ENCODE measurements at places on chromosomes 3 and 15.

- no peak for DNase-seq
These were observed 9.7 kb downstream of the SLTM start for GRCh38 chr15:58923696-58924300.

GRCh38 chr3:159766563-159767185 is 222.0 kb upstream of the IL12A start:
- no peak for DNase-seq

- DNase-seq: no peak
These were observed 252.8 kb downstream of the CLSTN2 start for GRCh38 chr3:140187656-140188221.

DNA sequence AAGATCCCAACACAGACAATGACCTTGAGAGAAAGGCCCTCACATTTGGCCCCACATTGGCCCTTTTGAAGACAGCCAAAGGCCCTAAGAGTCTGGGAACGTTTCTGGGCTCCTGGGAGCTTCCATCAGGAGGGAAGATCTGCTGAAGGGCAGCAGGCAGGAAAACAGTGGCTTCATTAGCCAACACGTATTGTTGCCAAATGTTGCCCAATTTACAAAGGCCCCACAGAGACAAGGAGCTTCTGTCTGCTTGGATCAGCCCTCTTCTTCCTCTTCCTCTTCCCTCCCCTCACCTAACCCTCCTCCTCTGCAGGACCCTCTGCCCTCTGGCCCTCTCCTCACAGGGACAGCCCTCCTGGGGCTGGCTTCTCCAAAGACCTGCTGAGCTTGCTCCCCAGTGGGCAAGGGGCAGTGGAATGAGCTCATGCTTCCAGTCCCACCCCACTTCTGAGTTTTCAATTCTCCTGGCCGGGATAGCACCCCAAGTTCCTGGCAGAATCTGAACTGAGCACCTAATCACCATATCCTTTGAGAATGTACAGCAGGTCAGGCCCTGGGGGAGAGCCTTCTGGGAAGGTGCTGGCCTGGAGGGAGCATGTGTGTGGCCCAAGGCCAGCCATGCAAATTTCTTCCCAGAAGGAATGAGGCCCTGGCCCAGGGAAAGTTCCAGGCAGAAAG is 5.1 kb upstream of the LTF start:
- DNase-seq: no peak

GRCh38 chr15:70240082-70240481 is 142.4 kb upstream of the TLE3 start:
- no peak for DNase-seq

GRCh38 chr3:50213373-50213772 is 8.3 kb downstream of the SLC38A3 start:
- no peak for DNase-seq

- DNase-seq: no peak
These were observed 34.9 kb downstream of the GRIP2 start for GRCh38 chr3:14505001-14505802.

DNA sequence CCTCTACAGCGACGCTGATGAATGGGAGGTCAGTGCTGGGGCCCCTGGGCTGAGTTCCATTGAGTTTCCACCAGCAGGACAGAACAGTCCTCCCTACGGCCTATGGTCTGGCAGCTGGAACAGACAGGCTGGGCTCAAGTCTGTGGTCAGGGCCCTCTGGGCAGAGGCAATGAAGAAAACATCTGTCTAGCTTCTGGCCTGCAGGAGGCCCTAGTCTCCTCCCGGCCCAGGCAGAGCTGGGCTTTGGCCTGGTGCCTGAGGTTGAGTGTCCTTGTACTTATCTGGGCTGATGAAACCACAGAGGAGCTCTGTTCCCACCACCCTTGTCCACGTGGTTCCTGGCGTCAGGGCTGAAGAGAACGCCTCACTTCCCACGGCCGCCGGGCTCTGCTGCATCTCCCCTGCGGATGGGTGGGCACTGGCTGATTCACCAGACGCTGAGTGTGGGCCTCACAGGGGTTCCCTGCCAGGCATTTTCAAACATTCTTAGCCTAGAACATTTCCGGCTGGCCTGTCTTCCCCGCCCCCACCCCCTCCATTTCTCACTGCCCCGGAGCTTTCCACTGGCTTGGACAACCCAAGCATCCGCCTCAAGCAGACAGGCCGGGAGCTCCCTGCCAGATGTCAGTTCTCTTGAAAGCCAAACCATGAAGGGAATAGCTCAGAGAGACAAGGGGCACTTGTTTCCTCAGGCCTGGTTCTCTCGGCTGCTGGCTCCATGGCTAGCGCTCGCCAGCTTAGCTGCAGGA is 20.3 kb downstream of the PPCDC start:
- peak; percentile 90 for DNase-seq

- no peak for DNase-seq
These were observed 81.6 kb downstream of the CDIN1 start for GRCh38 chr15:36661042-36661441.

GRCh38 chr15:40407330-40407990 is 1.9 kb downstream of the IVD start:
- no peak for DNase-seq

DNA sequence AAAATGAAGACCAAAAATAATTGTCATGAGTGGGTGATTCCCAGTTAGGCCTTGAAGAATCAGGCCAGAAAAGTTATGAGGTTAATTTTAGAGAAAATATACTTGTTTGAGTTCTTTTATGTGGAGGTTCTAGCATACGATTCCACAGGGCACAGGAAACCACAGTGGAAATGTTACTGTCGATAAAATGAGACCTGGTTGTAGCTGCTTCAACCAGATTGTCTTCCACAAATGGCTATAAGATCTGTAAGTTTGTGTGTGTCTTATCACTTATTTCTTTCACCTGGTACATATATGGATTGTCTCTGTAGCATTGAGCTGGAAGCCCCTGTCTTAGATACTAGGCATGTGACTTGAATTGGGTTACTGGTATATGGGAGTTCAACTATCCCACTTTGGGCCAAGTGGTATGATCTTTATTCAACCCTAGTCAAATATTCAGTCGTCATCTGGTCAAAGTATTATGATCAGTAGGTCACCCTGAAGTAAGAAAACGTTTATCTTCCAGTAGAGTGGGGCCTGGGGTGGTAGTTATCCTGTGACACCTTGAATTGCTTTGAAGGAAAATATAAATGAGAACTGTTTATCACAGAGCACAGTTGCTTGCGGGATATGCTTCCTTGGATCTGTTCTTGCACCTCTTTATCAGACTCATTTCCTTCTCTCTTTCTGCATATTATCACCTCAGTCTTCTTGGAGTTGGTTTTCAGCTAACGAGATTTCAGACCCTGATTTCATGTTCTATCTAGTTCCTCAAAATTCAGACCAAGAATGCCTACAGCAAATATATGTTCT is 21.5 kb upstream of the ZNF609 start:
- no peak for DNase-seq

- DNase-seq: no peak
These were observed 276.3 kb downstream of the RYR3 start for GRCh38 chr15:33586786-33587697.

- no peak for DNase-seq
These were observed 35.8 kb upstream of the ABHD2 start for GRCh38 chr15:89052474-89052873.

GRCh38 chr15:77577366-77577950 is 55.3 kb downstream of the LINGO1 start:
- no peak for DNase-seq

- no peak for DNase-seq
These were observed 13.6 kb downstream of the WNT7A start for GRCh38 chr3:13866041-13866965.

DNA sequence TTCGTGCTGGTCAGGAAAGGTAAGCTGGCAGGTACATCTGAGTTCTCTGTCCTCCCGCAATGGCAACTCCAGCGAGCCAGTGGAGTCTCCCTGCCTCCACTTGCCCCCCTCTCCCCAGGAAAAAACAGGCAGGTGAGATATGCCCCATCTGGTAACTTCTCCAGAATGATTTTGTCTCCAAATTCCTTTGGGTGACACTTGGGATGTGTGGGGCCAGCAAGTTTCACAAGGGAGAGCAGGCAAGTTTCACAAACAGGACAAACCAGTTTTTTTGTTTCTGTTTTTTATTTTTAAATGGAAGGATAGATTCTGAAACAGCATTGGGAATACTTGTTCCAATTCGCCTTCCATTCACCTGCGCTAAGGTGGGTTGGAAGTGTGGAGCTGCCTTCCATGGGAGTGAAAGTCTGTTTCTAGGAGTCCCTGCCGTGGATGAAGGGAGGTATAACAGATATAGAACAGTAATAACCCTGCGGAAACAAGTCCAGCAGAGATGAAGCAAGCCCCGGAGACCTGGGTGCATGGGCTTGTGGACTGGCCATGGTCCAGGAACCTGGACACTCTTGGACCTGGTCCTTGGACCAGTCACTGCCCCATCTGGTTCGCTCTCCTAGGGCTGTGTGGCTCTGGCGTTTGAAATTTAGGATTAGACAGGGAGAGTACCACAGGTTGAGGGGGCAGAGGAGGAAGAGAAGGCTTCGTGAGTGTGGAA is 22.9 kb upstream of the KIF23 start:
- no peak for DNase-seq

GRCh38 chr15:61099020-61099810 is 129.9 kb downstream of the RORA start:
- DNase-seq: no peak

DNA sequence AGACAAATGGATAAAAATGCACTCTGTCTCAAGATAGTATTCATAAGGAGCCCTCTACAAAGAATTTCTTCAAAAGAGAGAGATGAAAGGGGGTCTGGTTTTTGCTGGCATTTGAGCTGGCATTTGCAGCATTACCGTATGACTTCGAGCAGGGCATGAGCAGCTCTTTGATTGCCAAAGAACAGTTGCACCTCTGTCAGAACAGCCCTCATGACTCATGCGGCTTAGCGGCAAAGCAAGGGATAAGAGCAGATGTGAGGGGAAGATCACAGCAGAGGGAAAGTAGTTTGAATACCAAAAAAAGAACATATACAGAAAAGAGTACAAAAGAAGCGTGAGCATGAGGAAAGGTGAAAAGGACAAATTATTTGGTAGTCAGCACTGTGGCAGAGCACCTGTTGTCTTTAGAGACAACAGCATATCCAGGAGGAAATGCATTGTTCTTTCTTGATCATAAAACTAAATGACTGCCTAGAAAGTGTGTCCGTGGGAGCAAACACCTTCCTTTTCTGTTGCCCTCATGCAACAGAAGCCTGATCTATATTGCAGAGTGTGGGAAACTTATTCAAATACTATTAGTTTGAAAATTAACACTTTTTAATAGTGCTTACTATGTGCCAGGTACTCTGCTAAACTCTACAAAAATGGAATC is 80.5 kb upstream of the SLC24A5 start:
- no peak for DNase-seq

- DNase-seq: no peak
These were observed 58.6 kb upstream of the SLC6A1 start for GRCh38 chr3:10933805-10934481.

Measured in NK-92 treated with Interleukin-12 subunit alpha and Interleukin-12 subunit beta, amount 100 ng/mL, for 24 hours (cell line).